ENCODE measurements at places on chromosomes 12 and 14.

- DNase-seq = no peak
These were observed 102.8 kb downstream of the TRMT5 start for GRCh38 chr14:60878121-60878520.

DNA sequence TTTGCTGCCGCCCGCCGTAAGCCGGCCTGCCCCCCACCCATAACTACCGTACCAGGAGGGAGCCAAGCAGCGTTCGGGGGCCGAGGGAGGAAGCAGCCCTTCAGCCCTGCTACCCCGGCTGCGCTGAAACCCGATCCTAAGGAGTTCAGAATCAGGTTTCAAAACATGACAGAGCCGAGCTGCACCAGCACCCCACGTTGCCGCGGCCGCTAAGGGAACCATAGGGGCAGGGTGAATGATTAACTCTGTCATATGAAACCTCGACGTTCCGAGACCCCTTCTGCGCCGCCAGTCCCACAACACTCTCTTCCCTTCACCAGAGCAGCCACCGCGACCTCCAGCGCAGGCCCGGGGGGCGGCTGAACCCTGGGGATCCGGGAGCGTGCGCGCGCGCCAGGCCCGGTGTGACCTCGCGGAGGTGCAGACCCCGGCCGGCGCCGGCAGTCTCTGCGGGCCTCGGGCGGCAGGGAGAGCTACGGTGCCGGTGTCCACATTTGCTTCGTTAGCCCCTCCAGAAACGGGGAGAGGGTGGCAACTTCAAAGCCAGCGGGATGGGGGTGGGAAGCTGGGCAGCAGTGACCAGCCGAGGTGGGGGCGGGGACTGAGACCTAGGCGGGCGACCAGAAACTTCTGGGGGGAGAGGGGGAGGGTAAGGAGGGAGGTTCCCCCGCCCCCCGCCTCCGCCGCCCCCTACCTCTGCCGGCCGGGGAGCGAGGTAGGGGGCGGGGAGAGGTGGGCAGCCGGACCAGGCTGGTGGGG lies 1.6 kb downstream of the SIX4 start:
- DNase-seq = no peak

DNA sequence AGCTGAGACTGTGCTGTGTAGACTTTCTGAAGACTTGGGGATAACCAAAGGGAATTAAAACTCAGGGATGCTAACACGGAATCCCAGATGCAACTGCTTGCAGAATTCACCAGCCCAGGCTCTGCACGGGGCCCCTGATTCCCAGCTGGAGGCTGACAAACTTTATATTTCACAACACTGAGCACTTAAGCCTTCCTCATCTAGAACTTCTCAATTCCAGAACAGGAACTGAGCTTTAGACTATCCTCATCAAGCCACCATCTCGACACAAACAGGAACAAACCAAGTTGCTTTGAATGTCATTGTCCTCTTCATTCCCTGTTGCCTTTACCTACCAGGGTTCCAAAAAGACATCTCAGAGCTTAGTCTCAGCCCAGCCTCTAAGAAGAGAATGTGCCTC lies 22.2 kb downstream of the CCDC63 start:
- DNase-seq = no peak

DNA sequence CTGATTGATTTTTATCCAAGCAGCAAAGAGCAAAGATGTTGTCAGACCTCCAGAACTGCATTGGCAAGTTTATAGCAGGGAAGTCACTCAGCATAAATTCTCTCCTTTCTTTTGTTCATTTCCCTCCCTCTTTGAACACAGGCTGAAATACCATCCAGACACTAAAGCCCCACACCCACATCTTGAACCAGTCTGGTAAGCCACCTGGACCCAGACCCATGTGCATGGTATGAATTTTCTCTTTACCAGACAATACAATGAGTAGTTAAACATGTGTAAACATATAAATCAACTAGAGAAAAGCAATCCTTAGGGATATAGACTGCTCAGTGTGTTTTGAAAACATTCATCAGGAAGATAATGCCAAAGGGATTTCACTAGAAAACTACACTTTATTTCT lies 488.3 kb upstream of the FLRT2 start:
- no peak for DNase-seq

- no peak for DNase-seq
These were observed 57.9 kb downstream of the TXNDC16 start for GRCh38 chr14:52494444-52494843.

DNA sequence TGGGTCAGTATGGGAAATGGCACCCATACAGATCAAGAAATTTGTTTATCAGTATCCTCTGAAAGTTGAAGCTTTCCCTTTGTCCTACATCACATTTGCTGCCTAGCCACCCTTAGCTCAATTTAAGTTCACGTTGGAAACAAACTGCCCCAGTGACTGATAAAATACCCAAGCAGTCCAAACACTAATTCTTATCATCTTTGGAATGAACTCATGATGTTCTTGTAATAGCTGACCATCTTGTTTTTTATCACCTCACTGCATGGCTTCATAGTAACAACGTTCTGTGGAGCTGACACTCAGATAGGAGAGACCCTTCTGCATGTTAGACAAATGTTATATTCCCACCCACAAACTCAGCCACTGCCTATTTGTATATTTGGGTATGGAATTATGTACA lies 93.4 kb downstream of the GPR135 start:
- no peak for DNase-seq

DNA sequence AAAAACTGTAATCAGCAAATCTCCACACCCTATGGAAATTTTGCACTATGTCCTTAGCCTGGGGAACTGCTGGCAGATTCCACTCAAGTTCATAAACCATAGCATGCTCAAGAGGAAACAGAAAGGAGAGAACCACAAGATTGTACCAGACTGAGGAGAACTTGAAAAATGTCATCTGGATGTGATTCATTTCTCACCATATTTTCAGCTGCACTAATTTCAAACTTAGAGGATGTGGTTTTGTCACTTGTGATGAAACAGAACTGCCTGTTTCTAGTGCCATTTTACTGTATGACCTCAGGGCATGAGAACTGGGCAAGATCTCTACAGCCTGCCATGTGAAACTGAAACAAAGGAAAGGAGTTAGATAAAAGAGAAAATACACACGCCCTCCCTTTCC lies 1493.1 kb upstream of the FLRT2 start:
- DNase-seq = peak; percentile 38

DNA sequence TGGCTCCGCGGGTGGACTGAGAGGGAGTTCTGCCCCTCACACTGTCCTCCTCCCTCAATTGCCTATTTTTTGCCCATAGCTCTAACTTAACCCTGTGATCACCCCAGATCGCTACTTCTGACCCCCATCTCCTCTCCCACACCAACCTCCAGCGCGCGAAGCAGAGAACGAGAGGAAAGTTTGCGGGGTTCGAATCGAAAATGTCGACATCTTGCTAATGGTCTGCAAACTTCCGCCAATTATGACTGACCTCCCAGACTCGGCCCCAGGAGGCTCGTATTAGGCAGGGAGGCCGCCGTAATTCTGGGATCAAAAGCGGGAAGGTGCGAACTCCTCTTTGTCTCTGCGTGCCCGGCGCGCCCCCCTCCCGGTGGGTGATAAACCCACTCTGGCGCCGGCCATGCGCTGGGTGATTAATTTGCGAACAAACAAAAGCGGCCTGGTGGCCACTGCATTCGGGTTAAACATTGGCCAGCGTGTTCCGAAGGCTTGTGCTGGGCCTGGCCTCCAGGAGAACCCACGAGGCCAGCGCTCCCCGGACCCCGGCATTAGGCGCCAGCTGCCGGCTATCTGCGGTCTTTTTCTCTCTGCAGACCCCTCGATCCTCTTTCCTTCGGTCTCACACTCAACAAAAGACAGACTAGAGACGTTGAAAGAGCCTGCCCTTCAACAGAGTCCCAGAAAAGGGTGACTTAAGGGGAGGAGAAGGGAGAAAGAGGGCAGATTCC lies 3.0 kb upstream of the TBX3 start:
- DNase-seq = no peak

GRCh38 chr12:42332301-42333285 lies 6.6 kb downstream of the PPHLN1 start:
- peak; percentile 26 for DNase-seq

DNA sequence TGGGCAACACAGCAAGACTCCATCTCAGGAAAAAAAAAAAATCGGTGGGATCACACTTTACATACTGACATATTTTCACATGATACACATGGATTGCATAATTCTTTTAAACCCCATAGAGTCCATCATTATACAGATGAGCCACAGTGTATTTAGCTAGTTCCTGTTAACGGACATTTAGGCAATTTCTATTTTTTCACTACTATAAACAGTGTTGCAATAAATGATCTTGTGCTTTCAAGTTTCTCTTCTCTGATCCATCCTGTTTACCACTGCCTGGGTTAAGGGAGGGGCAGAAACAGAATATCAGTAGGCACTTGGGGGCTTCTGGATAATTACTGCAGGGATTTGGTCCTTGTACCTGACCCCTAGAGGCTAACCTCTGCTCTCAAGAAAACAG lies 43.4 kb upstream of the SPTLC2 start:
- no peak for DNase-seq

DNA sequence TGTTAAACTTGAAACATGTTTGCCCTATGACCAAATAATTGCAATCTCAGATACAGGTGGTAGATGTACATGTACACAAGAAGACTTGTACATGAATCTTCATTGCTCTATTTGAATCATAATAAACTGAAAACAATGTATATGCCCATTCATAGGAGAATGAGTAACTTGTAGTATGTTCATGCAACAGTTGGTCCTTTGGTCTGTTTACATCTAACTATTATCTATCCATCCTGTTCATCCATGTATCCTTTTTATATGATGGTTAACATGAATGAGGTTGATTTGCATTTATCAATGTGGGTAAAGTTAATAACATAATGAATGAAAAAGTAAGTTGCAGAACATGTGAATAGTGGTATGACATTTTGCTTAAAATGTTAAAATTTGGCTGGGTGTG lies 37.1 kb downstream of the HSD17B6 start:
- no peak for DNase-seq

GRCh38 chr12:123816896-123817537 lies 54.9 kb downstream of the DNAH10 start:
- no peak for DNase-seq

GRCh38 chr12:5997260-5997659 lies 52.2 kb upstream of the ANO2 start:
- no peak for DNase-seq

DNA sequence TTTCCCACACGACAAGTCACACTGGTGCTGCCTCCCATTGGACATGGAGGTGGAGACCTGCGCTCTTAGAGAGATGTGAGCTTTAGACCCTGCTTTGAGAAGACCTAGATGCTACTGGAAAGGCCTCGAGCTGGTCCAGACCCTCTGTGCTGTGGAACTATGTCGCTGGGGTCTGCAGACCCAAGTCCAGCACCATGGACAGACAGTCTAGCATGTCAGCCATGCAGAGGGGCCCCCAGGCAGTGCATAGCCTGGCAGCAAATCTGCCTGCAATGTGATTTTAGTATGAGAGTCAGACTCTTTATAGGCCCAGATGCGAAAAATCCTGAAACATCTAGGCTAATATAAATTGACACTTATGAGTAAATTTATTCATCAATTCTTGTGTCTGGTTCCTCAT lies 141.5 kb downstream of the NTF3 start:
- DNase-seq = no peak

GRCh38 chr12:108798551-108799221 lies 58.7 kb downstream of the SSH1 start:
- no peak for DNase-seq

DNA sequence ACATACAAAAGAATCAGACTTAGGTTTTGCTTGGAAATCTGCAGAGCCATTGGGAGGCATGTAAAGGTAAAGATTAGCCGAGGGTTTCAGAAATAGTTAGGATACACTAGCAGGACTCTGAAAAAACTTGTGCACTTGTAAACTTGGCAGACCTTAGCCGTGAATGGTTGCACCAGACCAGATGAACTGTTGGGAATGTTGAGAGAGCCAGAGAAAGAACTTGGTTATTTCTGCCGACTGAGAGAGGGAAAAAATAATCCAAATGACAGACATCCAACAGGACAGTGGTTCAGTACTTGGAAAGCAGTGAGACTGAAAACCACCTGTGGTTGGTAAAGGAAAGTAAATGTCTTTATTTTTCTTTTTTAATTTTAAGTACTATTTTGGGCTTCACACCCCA lies 222.5 kb upstream of the DDHD1 start:
- DNase-seq = no peak

- no peak for DNase-seq
These were observed 74.3 kb upstream of the ST8SIA1 start for GRCh38 chr12:22408610-22409376.

GRCh38 chr12:48126953-48127630 lies 7.9 kb downstream of the PFKM start:
- no peak for DNase-seq

GRCh38 chr12:112842441-112842840 lies 50.9 kb downstream of the RPH3A start:
- DNase-seq = no peak

DNA sequence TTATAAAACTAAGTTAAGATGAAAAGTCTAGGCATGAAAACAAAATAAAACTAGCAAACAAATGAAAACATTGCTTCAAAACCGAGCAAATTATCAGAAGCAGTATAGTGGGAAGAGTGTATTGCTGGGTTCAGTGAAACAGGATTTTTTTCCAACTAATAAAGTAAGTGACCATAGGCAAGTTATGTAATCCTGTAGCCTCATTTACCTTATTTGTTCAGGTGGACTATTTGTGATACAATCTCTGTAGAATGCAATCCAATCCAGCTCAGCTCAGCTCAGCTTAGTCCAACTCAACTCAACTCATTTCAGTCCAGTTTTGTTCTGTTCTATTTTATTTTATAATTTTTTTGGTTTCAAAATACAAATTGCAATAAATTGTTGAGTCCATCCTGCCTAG lies 276.7 kb upstream of the LRIG3 start:
- no peak for DNase-seq

- DNase-seq = no peak
These were observed 420.5 kb downstream of the ZFP36L1 start for GRCh38 chr14:68372368-68372767.

DNA sequence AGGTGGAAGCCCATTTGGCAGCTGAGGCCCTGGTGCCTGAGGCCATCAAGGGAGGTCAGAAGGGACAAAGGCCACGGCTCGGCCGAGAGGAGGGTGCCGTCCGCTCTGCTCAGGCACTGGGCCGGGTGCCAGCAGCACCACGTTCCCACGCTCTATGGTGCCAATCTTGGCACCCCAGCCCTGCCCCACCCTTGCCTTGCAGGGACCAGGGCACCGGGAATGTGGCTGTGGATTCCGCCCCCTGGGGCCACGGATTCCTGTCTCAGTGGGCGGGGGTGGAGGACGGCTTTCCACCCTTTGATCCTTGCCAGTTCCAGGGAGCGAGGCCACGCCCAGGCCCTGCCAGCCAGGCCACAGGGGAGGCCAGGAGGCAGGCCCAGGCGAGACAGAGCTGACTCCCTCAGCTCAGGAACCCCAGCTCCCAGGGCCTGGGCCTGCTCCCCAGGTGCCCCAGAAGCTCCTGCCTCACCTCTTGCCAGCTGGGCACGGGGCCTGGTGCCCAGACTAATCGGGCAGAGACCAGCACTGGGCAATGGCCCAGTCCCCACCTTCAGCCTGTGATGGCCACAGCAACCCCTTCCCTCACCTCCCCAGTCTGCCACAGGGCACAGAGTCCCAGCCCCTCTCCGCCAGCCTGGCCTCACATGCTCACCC lies 26.4 kb upstream of the GPR132 start:
- no peak for DNase-seq

DNA sequence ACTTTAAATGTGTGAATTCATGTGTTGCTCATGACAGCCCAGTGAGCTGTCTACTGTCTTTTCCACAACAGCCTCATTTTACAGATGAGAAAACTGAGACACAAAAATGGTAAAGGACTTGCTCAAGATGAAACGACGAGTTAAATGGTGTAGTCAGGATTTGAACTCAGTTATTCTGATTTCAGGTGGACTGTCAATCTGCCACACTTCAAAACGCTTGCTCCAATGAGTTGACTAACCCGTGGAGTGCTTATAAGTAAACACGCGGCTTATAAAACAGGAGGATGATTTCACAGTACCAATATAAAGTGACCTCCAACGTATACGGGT lies 652 bp upstream of the POLE2 start:
- DNase-seq = no peak

All from Jurkat, Clone E6-1 (cell line).